ENCODE measurements at places on chromosomes 2 and 18.

- DNase-seq, result no peak
Measured at GRCh38 chr2:13015532-13016320, 299.0 kb downstream of the TRIB2 start.

DNA sequence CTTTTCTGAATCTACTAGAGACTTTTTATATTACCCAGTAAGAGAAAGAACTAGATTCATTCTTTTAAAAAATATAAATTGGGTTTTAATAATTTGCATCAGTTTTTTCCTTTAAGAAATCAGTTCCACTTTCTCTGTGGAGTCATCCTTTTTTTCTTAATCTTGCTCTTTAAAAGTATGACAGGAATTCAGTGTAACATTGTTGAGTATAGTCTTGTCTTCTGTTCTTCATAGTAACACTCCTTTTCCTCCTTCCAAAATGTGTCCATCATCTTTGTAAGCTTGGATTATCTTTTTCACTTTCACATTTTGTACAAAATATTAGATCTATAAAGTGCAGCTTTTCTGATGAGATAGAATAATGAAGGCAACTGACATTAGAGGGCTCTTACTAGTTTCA is 135.4 kb downstream of the HAUS1 start:
- DNase-seq, result no peak

DNA sequence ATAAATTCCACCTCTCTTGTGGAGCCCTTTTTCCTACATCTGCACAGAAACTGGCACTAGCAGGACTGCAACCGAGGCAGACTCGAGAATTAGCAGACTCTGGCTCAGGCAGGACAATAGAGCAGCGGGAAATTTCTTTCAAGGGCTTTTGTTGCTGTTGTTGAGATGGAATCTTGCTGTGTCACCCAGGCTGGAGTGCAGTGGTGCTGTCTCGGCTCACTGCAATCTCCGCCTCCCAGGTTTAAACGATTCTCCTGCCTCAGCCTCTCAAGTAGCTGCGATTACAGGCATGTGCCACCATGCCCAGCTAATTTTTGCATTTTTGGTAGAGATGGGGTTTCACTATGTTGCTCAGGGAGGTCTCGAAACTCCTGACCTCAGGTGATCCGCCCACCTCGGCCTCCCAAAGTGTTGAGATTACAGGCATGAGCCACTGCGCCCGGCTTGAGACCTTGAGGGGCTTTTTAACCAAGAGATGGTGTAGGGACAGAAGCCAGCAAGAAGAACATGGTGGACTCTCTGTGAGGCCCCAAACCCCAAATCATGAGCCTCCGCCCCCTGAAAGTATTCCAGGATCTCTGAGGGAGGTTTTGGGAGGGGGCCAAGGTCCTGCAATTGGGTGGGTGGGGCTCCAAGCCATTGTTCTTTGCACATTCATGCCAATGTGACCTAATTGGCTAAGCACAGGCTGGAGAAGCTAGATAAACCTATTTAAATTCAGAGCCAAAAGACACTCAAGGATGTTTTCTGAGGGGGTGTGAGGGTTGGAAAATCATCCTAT is 68.4 kb upstream of the MSH2 start:
- no peak for DNase-seq

GRCh38 chr2:191728750-191729624 is 51.1 kb downstream of the NABP1 start:
- DNase-seq, result no peak

GRCh38 chr2:133636287-133636686 is 68.0 kb upstream of the NCKAP5 start:
- no peak for DNase-seq

DNA sequence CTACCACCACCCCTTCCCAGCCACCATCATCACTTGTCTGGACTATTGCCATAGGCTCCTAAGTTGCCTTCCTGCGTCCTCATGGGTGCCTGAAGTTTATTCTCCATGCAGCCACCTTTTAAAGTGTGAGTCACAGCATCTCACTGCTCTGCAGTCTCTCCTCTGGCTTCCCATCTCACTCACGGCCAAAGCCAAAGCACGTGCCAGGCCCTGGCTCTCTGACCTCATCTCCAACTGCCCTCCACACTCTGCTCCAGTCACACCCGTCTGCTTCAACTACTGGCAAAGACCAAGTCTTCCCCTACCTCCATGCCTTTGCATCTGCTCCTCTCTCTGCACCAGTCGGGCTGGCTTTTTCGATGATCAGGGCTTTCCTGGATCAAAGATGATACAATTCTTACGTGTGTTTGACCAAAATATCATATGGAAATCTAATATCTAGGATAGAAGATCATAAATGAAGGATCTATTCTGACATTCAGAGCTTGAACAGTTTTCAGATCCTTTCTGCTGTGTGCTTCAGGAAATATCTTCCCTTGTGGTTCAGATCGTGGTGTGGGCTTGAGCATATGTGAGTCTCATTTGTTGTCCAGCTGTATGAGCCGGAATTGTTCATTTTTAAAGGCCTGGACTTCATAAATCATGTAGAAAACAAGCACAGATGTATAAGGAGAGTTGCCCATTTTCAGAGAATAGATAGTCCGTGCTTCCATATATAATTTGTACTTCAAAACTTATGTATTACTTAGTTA is 175.6 kb downstream of the PRKCE start:
- no peak for DNase-seq

DNA sequence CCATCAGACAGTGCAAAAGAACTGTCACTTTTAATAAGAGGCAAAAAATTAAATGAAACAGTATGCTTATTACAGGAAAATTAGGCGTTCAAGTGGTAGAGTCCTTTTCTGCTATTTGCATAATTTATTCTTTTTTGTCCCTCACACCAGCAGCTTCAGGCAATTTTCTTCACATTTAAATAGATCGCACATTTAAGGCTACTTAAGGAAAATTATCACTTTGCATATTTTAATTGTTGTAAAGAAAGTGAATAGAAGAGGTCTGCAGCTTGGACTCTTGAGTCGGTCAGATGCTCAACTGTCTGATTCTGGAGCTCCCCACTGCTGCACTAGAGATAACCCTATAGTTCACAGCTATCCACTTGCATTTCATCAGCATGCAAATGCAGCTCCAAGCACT is 141.3 kb downstream of the FIGN start:
- no peak for DNase-seq

GRCh38 chr2:766255-766654 is 89.0 kb upstream of the TMEM18 start:
- no peak for DNase-seq

GRCh38 chr2:139465789-139466188 is 685.6 kb upstream of the NXPH2 start:
- DNase-seq, result no peak

- no peak for DNase-seq
Measured at GRCh38 chr18:21063011-21063410, 48.6 kb downstream of the ROCK1 start.

- DNase-seq, result no peak
Measured at GRCh38 chr18:31675404-31675803, 9.0 kb downstream of the B4GALT6 start.

DNA sequence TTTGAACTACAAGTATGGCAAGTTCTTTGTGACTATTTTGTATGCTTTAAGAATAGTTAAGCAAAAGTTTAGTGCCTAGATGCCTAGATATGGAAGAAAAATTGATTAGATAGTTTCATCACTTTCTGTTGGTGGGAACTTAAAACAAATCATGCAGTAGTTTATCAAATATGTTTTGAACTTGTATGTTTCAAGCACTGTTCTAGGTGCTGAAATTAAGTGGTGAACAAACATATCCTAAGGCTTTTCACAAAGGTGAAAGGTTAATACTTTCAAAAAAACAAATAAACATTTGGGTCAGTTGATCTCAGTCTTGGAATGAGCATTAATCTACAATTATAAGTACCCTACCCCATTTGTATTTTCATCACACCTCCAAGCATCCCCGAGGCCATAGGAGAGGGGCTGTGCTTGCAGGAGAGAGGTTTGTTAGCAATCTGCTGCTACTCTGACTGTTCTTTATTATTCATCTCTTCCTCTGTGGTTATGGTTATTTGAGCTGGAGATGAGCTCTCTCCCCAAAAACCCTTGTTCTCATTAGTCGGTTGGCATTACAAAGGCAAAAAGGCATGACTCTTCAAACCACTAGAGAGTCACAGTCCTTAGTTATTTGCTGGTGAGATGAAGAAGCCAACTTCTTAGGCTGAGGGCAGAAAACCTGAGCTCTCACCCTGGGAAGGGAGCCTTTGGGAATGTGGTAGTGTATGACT is 103.9 kb upstream of the FHL2 start:
- DNase-seq, result no peak

GRCh38 chr2:96912346-96913116 is 42.7 kb upstream of the SEMA4C start:
- no peak for DNase-seq

GRCh38 chr2:114488841-114489530 is 46.5 kb downstream of the DPP10 start:
- no peak for DNase-seq

GRCh38 chr18:43077510-43078308 is 37.8 kb downstream of the RIT2 start:
- no peak for DNase-seq

DNA sequence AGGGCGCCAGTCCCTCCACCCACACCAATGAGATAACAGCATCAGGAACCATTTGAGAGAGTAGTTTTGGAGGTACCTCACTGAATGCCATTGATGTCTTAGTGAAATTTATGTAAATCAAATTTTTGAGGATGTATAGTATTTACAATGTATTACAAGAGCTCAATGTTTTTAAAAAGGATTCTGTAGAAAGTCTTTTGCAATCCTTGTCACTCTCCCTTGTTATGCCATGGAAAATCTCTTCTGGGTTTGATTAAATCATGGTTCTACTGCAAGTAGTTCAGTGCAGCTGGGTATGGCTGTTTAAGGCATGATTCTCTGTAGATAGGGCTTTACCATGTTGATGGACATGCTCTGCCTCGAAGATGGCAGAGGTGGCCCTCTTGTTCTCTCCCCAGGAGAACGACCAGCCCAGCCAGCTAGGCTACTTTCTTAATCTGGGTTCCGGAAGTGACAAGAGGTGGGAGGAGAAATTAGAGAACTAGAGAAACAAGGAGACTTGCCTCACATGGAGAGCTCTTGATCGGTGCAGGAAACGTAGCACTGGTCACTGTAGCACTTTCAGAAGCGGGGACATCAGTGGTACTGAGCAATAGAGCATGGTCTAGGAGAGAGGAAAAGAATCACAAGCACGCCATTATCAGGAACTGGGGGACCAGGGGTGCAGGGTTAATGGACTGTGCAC is 202.7 kb downstream of the CLIP4 start:
- DNase-seq, result no peak

- DNase-seq, result peak; percentile 18
Measured at GRCh38 chr18:21703241-21703820, 1.2 kb downstream of the ABHD3 start.

- DNase-seq, result no peak
Measured at GRCh38 chr2:241254904-241255351, 60.5 kb downstream of the HDLBP start.

- DNase-seq, result no peak
Measured at GRCh38 chr2:66602341-66602740, 167.4 kb downstream of the MEIS1 start.

- DNase-seq, result no peak
Measured at GRCh38 chr2:218954541-218955300, 4.7 kb upstream of the CDK5R2 start.

GRCh38 chr2:187126247-187127005 is 277.5 kb upstream of the ZSWIM2 start:
- no peak for DNase-seq

- no peak for DNase-seq
Measured at GRCh38 chr18:79589601-79590091, 90.0 kb upstream of the CTDP1 start.

DNA sequence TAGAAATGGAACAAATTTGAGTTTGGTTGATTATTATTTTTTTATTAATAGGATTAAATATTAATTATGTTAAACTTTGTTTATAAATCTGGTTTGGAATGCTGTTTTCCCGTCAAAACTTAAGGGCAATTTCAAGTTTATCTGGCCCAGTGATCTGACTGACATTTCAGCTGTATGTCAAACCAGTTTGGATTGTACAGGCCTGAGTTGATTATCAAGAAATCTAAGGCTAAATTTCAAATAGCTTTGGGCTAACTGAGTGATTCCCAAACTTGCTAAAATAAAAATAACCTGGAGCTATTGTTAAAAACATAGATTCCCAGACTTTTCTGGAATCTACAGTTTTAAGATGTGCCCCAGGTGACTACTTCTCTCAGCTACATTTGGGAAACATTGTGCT is 65.9 kb upstream of the SPOPL start:
- DNase-seq, result no peak

DNA sequence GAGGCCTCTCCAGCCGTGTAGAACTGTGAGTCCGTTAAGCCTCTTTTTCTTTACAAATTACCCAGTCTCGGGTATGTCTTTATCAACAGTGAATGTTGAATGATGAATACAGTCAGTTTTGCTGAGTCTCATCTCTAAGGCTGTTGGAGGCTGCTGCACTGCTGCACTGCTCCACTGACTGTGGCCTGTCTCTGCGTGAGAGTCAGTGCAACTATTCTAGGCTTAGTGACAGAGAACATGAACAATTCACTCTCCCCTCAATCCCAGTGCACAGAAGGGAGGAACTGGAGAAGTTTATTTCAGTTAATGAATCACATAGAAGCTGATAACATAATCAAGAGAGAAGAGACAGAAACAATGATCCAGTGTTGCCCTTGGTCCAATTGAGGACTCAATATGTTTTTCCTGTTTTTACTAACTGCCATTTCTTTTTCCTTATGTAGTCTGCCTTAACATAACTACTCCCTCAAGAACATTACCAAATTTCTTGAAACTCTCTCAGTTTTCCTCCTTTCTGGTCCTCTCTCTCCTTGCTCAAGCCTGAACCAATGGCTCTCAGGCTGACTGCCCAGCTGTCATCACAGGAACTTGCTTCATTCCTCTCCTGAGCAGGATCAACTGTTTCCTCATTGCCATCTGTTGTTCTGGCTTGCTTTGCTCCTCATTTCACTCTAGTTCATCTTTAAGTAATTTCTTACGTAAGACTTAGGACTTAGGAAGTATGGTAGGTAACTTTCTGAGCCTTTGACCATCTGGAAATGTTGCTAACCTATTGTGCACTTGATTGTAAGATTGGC is 483.2 kb downstream of the METTL4 start:
- no peak for DNase-seq

DNA sequence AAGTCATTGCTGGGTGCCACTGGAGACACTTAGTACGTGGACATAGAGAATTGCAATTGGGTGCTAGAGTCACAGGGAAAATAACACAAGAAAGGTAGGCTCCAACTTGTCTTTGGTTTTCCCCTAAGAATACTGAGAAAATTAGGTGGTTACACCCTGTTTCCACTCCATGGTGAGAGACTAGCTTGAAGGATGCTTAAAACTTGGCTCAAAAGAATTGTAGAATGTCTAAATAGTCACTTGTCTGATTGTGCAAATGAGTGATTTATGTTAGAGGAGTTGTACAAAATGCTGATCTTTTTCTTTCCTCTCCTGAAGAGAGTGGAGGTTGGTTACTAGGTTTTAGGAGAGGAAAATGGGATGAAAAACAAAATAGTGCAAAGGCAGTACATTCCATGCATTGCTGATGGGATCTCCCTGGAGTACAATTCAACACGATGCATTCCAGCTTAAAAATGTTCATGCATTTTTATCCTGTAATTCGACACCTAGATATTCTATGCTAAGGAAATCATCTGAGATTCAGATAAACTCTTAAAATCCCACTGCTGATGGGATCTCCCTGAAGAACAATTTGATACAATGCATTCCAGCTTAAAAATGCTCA is 2.2 kb upstream of the SERPINB12 start:
- DNase-seq, result no peak

- no peak for DNase-seq
Measured at GRCh38 chr2:213187386-213187785, 36.0 kb upstream of the IKZF2 start.
